Ascending aorta (tissue), 2 donors: ENCODE measurements at places on chromosomes 5 and 9.
A peak's percentile ranks its signal among the peaks of the same experiment; 100 is the strongest.

DNA sequence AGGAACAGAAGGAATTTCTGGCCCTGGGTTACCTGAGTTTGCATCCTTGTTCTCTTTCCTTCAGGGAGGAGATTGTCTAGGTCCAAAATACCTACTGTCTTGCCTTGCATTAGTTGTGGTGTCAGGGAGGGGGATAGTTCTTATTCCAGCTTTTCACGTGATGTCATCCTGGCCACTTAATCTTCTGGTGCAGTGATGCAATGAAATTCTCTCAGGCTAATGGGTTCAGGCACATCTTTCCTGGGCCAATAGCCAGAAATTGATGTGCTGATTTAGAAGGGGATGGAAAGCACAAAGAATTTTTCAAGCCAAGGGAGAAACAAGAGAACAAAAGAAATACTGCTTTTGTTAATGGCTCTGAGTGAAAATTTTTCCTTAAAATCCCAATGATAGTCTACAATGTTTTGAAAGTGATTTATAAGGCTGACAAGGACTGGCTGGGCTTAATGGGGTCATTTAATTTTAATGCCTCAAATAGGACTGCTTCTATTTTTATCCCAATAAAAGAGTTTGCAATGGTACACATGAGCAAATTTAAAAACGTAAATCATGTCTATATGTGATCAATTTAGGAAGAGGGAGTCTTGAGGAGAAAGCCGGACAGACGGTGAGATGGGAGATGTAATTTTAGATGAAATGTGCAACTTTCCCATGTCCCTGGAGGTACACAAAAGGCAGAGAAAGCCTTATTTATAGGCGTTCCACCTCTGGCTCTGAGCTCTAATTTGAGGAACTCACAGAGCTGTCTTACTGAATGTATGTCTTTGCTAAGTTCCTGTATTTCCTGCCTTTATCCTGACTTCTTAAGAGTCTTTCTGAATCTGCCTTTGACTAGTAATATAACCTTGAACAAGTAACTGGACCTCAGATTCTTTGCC lies 89.3 kb upstream of the SV2C start:
- no peak for DNase-seq

DNA sequence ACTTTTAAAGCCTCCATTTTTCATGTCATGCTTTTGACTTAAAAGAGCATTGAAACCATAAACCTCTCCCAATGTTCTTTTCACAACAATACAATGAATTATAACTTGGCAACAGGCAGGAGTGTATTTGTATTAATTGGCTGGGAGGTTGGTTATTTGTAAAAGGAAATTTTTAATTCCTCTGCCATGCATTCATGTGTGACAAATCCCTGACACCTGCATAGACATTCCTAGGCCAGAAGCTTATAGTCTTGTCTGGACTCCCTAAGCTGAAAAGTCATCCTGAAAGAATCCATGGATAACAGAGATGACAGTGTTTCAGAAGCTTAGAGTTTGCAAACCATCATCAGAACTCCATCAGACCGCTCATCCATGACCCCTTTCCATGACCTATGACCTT lies 76.3 kb upstream of the PTGER4 start:
- DNase-seq = no peak

DNA sequence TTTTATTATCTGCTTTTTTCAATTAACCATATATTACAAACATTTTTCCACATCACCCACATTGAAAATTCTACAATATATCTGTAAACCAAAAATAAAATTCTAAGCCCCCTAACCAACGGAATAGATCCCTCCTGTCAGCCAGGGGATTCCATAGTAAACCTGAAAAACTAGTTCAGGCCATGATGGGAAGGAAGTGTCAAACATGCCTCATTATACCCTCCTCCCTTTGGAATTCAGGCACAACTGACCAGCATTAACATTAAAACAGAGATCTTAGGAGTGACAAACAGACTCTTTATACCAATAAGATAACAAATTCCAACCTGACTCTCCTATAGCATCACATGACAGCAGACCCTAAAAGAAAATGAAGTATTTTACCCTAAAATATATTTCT lies 113.7 kb upstream of the DMRT1 start:
- DNase-seq = no peak

GRCh38 chr5:45639040-45639439 lies 57.1 kb downstream of the HCN1 start:
- no peak for DNase-seq

DNA sequence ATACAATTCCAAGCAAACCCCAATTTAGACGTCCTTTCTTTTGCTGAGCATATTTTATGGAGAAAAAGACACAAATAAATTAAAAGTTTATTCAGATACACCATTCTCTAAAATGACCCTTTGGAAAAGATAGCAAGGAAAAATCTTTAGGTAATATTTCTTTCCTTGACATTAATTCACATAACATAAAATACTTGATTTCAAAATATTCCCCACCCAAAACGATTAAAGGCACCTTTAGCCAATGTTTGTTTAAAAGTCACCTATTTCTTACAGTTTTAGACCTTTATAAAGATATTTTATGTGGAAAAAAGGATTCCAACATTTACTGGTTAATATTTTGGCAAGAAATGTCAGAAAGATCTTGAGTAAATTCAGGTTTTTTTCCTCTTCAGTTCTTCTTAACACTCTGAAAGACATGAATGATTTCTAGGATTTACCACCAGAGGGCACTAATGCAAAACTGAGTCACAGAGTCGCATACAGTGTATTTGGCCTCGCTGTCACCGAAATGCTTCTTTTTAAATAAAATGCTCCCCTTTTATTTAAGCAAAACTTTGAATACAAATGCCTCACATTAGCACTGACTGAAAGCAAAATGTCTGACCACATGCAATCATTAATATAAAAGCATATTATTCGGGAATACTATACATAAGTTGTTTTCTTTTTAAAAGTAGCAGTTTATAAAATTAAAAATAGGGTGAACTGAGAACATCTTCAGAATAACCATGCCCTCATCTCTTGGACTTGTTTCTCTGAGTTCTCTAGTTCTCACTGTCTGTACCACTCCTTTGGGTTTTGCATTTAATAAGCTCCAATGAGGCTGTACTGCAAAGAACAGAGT lies 122.5 kb downstream of the SLC1A3 start:
- DNase-seq = no peak

- no peak for DNase-seq
Observed at GRCh38 chr9:137319739-137320551, 17.9 kb upstream of the NRARP start.

DNA sequence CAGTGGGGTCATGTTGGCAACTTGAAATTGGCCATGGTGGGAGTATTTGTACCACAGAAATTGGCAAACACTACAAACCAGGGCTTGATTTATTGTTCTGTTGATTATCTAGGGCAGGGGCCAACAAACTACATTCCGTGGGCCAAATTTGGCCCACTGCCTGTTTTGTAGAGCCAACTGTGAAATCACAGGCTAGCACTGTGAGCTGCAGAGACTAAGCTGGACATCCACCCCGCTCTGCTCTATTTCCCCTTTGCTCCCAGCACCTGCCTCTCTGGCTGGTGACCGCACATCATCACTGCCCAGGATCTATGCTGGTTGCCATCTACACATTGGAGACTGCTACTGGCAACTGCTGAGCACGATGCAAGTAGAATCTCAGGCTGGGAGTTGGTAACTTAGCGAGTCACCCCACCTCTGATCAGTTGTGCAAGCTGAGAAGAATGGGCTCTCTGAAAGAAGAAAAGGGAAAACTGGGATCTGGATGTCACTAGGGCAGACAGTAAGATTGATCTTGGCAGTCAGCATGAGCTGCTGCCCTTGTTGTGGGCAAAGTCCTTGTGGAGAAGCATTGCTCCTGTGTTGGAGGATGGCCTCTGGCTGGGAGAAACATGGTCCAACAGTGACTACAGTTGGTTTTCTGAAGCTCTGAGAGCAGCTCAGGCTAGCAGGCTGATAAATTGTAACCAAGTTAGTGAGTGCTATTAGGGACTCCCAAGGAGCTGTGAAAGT lies 144.7 kb upstream of the RAD23B start:
- DNase-seq = no peak

GRCh38 chr5:180526269-180526668 lies 32.1 kb downstream of the CNOT6 start:
- no peak for DNase-seq

DNA sequence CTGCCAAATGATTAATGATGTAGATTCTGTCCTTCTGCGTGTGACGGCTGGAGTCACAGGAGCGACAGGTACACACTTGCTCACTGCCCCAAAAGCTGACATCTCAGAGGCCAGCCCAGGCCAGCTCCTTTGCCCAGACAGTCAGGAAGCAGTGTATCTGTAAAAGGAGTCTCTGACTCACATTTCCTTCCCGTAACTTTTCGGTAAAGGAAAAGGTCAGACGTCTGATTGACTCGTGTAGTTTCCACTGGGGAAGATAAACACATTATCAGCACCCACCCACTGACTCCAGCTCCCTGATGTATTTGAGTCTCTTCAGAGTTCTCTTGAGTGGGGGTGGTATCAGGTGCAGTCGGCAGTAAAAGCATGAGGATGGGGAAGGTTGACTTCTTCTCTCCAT lies 64.4 kb upstream of the WWC1 start:
- no peak for DNase-seq

DNA sequence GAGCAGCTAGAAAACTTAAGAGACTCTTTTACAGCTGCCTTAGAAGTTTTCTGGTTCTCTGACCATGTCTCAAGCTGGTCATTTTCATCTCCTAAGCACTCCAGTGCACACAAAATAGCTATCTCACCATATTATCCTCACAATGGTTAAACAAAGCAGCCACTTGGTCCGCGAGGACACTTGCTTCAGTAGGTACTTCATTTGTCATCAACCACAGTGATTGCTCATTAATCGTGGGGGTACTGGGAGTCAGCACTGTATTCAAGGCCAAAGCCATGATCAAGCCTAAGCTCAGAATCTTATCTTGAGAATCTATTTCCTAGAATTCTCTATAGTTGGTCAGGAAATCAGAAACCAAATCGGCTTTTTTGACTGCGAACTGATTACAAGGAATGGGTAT lies 2.9 kb downstream of the ARL14EPL start:
- no peak for DNase-seq

- no peak for DNase-seq
Observed at GRCh38 chr5:28397502-28397941, 1359.1 kb upstream of the CDH9 start.

GRCh38 chr9:24096756-24097155 lies 270.7 kb upstream of the ELAVL2 start:
- DNase-seq = no peak

GRCh38 chr5:112885001-112885400 lies 23.9 kb downstream of the SRP19 start:
- DNase-seq = no peak

DNA sequence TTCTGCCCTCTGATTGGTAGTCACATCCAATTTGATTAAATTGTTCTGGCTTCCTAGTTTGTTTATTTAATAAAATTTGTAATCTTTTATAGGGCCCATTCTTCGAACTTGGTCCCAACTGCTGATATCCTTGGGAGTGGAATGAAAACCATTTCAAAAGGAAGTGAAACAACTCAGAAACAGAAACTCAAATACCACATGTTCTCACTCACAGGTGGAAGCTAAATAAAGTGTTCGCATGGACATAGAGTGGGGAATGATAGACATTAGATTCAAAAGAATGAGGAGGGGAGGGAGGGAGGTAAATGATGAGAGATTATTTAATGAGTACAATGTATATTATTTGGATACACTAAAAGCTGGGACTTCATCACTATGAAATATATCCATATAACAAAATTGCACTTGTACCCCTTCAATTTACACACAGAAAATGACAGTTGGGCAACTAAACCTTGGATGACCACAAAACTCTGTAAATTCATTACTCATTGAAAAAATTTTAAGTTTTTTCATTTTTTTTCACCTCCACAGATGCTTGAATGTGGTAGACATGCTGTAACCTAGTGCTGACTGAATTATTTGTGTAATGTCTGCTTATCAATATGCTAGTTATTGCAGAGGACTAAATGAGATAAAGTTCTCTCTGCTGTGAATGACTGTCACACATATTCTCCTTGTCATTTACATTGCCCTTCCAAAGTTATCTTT lies 16.0 kb downstream of the ATP10B start:
- DNase-seq = no peak

- peak; percentile 86 for DNase-seq
Observed at GRCh38 chr5:149452007-149452664, 73.0 kb upstream of the IL17B start.

DNA sequence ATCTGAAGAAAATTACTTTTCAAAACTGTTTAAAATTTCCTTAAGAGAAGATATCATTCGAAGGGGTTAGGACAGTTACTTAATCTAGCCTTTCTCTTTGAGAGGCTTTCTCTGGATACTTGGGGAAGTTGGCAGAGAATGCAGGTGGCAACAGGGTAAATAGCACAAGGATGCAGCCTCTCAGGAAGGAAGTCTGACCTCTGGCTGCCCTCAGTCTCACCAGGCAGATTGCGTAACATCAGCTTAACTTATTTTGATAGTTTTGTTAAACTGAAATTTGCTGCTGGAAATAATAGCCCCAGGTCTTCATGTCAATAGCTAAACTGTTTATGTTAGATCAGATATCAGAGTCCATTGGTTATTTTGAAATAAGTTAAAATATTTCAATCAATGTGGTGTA lies 20.4 kb downstream of the CCDC192 start:
- no peak for DNase-seq

DNA sequence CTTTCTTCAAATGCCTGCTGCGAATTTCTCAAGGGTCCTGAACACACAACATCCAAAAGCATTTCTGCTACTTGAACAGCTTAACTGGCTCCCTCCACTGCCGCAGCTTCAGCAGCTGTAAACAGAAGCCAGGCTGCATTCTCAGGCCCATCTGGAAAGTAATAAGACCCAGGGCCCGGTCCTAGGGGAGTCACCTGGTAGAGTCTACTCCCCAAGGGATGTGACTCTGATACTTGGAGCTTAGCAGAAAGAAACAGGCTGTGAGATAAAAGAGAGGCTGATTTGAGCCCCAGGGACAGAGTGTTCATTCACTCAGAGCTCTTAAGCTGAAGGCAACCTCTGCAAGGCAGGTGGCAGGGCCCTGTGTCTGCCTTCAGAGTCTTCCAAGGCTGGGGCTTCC lies 356.8 kb downstream of the SPOCK1 start:
- no peak for DNase-seq

DNA sequence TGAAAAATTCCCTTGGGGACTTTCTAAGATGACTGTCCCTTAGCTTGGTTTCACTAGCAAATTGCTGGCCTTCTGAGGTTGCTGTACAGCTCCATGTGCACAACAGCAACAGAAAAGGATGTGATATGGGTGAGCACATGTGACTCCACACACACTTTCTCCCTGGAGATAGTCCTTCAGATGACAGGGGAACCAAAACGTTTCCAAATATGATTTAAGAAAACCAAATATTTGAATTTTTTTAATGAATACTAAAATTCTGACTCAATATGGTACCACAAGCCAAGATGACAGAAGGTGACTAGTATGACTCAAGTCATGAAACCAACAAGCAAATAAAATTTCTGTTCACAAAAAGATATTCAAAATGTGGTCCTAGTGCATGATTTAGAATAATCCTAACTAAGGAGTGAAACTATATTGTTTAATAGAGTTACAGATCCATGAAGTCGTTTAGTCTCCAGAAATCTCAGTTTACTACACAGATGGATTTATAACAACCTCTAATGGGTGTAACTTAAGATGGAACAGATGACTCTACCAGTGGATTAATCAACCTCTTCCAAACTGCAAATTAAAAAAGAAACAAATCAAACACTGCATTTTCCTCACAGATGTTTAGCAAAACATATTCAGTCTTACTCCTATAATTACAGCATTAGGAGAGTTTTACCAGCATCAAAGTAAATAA lies 144.8 kb upstream of the PIK3R1 start:
- no peak for DNase-seq
